CD4-positive, alpha-beta T cell treated with Interleukin-4 for 1 hour (primary cell): ENCODE measurements at places on chromosomes 16 and 17.

GRCh38 chr17:73591296-73592078, 52.8 kb downstream of the SDK2 start:
- peak; percentile 68 for DNase-seq

GRCh38 chr17:7080456-7081041, 498 bp upstream of the CLEC10A start:
- DNase-seq: no peak

- DNase-seq: no peak
Observed at GRCh38 chr16:14215941-14216340, 144.8 kb downstream of the MRTFB start.

GRCh38 chr17:31269578-31269983, 27.5 kb downstream of the OMG start:
- no peak for DNase-seq

DNA sequence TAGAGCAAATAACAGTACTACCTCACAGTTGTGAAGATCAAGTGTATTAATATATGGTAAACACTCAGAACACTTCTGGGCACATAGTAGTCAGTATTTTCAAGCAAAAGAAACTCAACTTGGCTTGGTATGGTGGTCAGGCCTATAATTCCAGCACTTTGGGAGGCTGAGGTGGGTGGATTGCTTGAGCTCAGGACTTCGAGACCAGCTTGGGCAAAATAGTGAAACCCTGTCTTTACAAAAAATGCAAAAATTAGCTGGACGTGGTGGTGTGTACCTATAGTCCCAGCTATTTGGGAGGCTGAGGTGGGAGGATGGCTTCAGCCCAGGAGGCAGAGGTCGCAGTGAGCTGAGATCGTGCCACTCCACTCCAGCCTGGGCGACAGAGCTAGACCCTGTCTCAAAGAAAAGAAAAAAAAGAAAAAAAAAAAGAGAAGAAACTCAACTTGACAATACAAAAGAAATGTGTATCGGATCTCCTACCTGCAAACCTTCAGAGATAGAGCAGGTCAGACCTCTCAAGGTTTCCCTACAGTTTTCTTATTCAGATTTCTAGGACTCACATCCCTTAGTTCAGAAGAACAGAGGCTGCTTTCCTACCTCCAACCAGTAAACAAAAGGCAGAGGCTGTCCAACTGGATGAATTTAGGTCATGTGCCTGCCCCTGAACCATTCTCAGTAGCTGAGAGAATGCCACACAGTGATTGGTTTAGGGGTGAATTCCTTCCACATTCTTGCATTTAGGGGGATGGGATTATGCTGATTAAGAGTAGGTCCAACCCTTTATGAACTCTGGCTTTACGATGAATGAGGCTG, 1.7 kb upstream of the KPNA2 start:
- DNase-seq: no peak

DNA sequence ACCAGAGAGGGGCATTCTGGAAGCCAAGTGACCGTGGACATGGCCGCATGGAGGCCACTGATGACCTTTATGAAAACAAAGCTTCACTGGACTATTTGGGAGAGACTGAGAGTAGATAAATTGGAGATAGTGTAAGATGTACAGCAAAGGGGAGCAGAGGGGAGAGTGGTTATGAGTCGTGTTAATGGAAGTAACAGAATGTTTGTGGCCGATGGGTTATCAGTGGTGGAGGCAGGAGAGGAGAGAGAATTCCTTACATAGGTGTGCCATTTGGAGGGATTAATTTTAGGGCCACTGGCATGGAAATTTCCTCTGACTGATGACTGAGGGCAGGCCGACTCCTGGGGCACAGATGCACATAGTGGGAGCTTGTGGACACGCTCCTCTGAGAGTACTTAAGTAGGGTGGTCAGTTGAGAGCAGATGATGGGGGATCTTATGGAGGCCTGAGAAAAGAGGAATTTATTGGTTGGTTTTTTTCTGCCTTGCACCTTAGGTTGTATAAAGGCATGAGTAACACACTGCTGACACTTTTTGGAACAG, 19.2 kb downstream of the PRPSAP2 start:
- DNase-seq: no peak

- DNase-seq: no peak
Observed at GRCh38 chr17:29726715-29727252, 104.1 kb upstream of the CORO6 start.

DNA sequence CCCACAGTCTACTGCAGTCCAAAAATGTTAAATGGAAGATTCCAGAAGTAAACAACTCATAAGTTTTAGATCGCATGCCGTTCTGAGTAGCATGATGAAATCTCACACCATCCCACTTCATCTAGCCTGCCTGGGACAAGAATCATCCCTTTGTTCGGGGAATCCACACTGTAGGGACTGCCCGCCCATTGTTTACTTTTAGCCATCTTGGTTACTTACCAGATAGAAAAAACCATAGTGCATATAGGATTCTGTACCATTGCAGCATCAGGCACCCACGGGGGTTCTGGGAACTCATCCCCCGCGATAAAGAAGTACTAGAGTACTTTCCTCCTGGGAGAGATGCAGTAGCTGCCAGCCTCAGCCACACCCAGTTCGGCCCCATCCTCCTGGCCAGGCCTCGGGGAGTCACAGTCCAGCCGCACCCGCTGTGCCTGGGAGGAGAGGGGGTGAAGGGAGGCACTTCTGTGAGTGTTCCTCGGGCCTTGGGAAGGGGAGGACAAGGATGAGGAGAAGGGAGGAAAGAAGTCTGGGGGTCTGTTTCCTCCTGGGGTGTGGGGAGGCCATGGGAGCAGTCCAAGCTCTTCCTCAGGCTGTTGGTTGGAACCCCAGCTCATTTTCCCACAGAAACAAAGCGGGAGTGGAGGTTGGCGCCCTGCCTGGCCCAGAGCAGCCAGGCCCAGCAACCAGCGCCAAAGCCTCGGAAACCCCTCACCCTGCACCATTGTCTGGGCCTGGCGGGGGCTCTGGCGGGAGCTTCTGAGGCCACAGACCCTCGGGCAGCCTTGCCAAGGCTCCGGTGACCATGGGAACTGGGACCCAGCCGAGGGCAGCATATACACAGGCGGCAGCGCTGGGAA, 8.9 kb downstream of the TRIM47 start:
- DNase-seq: no peak
